ENCODE measurements at places on chromosomes 6 and 20.
A peak's percentile ranks its signal among the peaks of the same experiment; 100 is the strongest.

DNA sequence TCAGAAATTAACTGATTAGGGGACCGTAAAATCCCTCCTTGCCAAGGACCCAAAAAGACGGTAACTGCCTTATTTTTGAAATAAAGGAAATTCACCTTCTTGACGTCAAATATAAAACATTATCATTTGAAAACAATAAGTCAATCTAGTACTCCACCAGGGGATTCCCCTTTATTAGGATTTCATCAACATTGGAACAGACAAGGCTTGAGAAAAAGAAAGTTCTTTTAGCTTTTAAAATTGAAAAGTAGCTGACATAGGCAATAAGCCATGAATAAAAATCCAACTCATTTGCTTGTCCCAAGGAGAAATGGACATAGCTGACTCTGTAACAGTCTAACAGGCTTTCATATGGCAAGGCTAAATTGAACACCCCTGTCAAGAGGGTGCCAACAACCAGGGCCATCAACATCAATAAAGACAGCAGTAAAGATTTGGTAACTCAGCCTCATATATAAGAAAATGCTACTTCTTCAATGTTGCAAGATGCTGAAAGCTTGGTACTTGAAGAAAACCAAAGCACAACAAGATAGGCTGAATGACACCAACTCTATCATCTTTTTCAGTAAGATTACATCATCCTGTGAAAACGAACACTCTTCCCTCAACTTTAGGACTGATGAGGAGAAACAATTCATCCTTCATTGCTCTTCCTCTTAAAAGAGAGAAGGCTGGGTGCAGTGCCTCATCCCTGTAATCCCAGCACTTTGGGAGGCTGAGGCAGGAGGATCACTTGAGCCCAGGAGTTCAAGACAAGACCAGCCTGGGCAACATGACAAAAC, 121.0 kb upstream of the PRDM1 start:
- no peaks in the 10 kb centered on the region for H3K36me3 ChIP-seq
- H3K27me3 ChIP-seq, result no peaks in the 10 kb centered on the region
- H3K27ac ChIP-seq, result no peak overlapping the region
- DNase-seq, result no peak
- H3K4me1 ChIP-seq, result no peaks in the 10 kb centered on the region

DNA sequence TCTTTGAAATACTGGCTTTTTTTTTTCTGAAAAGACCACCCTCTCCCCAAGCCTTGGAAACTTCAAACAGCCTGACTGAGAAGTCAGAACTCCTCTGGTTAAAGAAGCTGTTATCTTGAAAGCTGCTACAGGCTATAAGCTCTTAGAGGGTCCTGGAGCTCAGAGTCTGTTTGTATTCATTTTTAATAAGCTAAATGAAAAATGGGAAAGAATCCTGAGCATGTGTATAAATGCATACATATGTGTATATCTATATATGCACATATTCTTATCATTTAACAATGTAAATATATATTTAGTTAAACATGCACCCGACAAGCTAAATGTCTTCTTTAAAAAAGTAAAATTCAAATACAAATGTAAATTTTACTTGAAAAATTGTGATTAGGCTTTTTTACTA, 494.9 kb upstream of the POU3F2 start:
- no peaks in the 10 kb centered on the region for H3K36me3 ChIP-seq
- H3K27me3 ChIP-seq, result no peaks in the 10 kb centered on the region
- H3K27ac ChIP-seq, result no peak overlapping the region
- no peak for DNase-seq
- H3K4me1 ChIP-seq, result no peaks in the 10 kb centered on the region

DNA sequence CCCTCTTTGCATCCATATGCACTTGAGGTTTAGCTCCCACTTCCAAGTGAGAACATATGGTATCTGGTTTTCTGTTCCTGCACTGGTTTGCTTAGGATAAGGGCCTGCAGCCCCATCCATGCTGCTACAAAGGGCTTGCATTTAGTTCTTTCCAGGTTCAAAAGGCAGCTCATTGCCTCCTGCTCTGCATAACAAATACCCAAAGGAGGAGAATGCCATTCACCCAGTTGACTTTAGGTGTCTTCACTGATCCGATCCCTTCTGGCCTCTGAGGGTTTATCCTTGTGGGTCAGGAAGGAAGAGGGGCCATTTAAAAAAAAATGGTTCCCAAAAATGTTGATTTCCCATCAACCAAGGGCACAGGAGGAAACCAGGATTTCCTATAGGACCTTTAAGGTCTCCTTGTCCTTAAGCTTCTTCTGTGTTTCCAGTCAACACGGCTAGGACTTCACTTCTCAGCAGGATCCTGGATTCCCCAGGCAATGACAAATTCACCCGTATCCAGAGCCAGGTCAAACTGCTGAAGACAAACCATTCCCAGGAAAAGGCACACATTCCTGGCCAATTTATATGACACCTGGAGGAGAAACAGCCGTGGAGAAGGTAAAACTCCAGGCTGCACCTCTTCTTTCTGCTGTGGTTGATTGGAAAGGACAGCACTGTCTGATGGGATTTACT, 447.7 kb upstream of the CDH4 start:
- H3K27ac ChIP-seq, result no peak overlapping the region
- H3K27me3 ChIP-seq, result peaks cover 3% of the 10 kb centered on the region
- H3K36me3 ChIP-seq, result no peaks in the 10 kb centered on the region
- H3K4me3 ChIP-seq, result no peak overlapping the region

GRCh38 chr20:17571153-17571527, 1.3 kb downstream of the DSTN start:
- H3K4me3 ChIP-seq, result peak overlapping the region; percentile 95
- H3K4me1 ChIP-seq, result peaks cover 4% of the 10 kb centered on the region
- H3K36me3 ChIP-seq, result peaks cover 8% of the 10 kb centered on the region

GRCh38 chr6:112021691-112022310, 32.1 kb upstream of the CCN6 start:
- H3K4me1 ChIP-seq, result no peaks in the 10 kb centered on the region
- no peaks in the 10 kb centered on the region for H3K36me3 ChIP-seq
- H3K27me3 ChIP-seq, result no peaks in the 10 kb centered on the region
- H3K27ac ChIP-seq, result no peak overlapping the region

GRCh38 chr6:32081168-32081990, 27.8 kb downstream of the TNXB start:
- peaks cover 54% of the 10 kb centered on the region for H3K27me3 ChIP-seq
- H3K27ac ChIP-seq, result no peak overlapping the region
- peaks cover 42% of the 10 kb centered on the region for H3K4me1 ChIP-seq
- DNase-seq, result peak; percentile 88
- peak overlapping the region; percentile 35 for H3K4me3 ChIP-seq

DNA sequence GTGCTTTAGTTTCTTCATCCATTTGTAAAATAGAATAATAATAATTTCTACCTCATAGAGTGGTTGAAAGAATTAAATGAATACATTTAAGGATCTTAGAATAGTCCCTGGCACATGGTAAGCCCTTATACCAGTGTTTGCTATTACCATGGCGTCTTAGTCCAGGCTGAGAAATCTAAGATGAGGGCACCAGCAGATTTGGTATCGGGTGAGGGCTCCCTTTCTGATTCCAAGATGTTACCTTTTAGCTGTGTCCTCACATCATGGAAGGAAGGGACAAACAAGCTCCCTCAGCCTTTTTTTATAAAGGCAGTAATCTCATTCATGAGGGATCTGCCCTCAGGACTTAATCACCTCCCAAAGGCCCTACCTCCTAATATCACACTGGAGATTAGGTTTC, 123.9 kb upstream of the FOXO3 start:
- H3K4me1 ChIP-seq, result no peaks in the 10 kb centered on the region
- H3K4me3 ChIP-seq, result no peak overlapping the region
- DNase-seq, result no peak
- no peaks in the 10 kb centered on the region for H3K36me3 ChIP-seq

GRCh38 chr6:9398071-9398766, 962.9 kb upstream of the SLC35B3 start:
- H3K4me3 ChIP-seq, result no peak overlapping the region
- H3K27me3 ChIP-seq, result no peaks in the 10 kb centered on the region
- H3K27ac ChIP-seq, result no peak overlapping the region
- no peaks in the 10 kb centered on the region for H3K36me3 ChIP-seq
- no peak for DNase-seq

GRCh38 chr6:169646906-169647567, 54.8 kb downstream of the WDR27 start:
- DNase-seq, result no peak
- H3K27me3 ChIP-seq, result no peaks in the 10 kb centered on the region
- peaks cover 24% of the 10 kb centered on the region for H3K36me3 ChIP-seq

DNA sequence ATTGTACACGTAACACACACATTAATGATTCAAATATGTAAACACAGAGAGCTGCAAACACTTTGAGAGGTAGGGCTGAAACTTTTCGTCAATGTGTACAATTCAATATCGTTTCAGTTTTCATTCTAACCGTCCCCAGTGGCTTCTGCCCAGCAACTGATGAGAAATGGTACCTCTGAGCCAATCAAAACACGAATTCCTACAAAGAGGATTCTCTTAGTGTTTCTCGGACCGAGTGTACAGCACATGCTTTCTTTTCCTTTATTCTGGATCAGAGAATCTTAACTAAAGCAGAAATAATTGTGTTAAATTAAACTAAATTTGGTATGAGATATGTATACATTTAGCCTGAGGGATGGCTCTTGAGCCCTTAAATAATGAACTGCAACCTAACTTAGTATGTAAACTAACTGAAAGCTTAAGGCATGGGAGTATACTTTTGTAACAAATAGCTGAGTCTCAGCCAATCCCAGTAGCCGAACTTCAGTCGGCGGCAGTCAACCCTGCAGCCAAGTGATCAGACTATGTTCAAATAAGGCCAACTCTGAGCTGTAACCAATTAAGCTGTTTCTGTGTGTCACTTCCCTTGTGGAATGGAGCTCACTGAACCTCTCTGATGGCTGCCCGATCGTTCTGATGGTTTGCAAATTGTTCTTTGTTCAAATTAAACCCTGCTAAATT, 16.1 kb downstream of the BTN2A1 start:
- H3K4me3 ChIP-seq, result no peak overlapping the region
- H3K27me3 ChIP-seq, result no peaks in the 10 kb centered on the region
- peaks cover 13% of the 10 kb centered on the region for H3K4me1 ChIP-seq
- peak overlapping the region; percentile 97 for H3K27ac ChIP-seq
- peak; percentile 95 for DNase-seq
- H3K36me3 ChIP-seq, result peaks cover 11% of the 10 kb centered on the region

GRCh38 chr6:69706724-69707123, 90.1 kb downstream of the LMBRD1 start:
- no peaks in the 10 kb centered on the region for H3K27me3 ChIP-seq
- H3K4me1 ChIP-seq, result no peaks in the 10 kb centered on the region
- no peak for DNase-seq
- no peak overlapping the region for H3K4me3 ChIP-seq
- H3K36me3 ChIP-seq, result no peaks in the 10 kb centered on the region

GRCh38 chr6:125489579-125490285, 188.0 kb upstream of the HDDC2 start:
- H3K27ac ChIP-seq, result no peak overlapping the region
- no peaks in the 10 kb centered on the region for H3K4me1 ChIP-seq
- H3K4me3 ChIP-seq, result no peak overlapping the region
- H3K36me3 ChIP-seq, result no peaks in the 10 kb centered on the region

- no peak for DNase-seq
- no peak overlapping the region for H3K4me3 ChIP-seq
- peaks cover 4% of the 10 kb centered on the region for H3K4me1 ChIP-seq
- no peaks in the 10 kb centered on the region for H3K36me3 ChIP-seq
- peak overlapping the region; percentile 84 for H3K27ac ChIP-seq
These were observed 647.6 kb upstream of the FLRT3 start for GRCh38 chr20:14984768-14985622.

- H3K27ac ChIP-seq, result no peak overlapping the region
- H3K27me3 ChIP-seq, result no peaks in the 10 kb centered on the region
These were observed 57.7 kb downstream of the ADNP start for GRCh38 chr20:50873585-50873984.

DNA sequence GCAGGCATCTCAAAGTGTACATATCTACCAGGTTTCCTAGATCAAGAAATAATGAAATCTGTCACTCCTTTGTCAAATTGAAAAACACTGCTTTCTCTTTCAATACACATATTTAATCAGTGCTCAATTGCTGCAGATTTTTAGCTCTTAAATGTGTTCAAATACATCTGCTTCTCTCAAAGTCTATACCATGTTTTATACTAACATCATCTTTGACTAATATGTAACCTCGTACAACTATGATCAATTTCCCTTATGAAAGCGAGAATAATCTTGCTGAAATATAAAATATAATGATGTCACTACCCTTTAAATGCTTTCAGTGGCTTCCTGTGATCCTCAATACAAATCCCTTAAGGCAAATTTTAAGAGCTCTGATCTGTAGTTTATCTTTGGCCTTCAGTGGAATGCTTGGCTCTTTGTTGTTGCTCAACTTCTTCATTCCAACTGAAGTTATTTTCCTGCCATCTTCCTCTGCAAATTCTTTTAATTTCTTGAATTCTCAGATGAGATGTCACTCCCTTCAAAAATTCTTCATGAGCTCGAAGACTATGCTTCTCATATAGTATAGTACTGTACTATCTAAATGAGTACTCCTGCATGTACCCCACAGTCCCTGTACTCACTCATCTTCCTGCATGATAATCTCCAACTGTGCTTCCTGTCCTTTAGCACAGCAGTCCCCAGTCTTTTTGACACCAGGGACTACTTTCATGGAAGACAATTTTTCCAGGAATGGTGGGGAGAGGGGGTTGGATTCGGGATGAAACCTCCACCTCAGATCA, 545.1 kb upstream of the GJE1 start:
- no peaks in the 10 kb centered on the region for H3K27me3 ChIP-seq
- DNase-seq, result peak; percentile 33
- H3K4me3 ChIP-seq, result no peak overlapping the region
- peaks cover 2% of the 10 kb centered on the region for H3K4me1 ChIP-seq
- H3K27ac ChIP-seq, result peak overlapping the region; percentile 80

DNA sequence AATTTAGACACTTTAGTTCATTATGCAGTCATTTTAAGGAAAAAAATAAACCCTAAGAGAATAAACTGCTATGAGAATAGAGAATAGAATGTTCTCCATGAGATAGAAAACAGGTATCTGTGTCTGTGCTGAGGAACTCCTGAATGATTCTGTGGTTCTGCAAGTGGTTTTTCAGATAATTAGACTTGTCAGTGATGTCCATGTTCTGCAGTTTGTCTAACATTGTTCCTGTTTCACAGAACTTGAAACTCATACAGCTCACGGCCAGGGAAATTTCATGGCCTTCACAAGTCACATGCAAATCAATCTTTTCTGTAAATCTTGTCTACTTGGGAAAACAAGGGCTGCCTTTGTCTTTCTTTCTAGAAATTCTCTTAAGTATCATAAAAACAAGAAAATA, 73.4 kb upstream of the HMGCLL1 start:
- no peak for DNase-seq
- no peaks in the 10 kb centered on the region for H3K36me3 ChIP-seq
- no peak overlapping the region for H3K27ac ChIP-seq

- H3K4me1 ChIP-seq, result no peaks in the 10 kb centered on the region
- H3K27me3 ChIP-seq, result no peaks in the 10 kb centered on the region
- H3K27ac ChIP-seq, result no peak overlapping the region
- H3K36me3 ChIP-seq, result no peaks in the 10 kb centered on the region
These were observed 196.2 kb upstream of the THEMIS start for GRCh38 chr6:128097009-128097408.
